ENCODE measurements at places on chromosomes 7 and 10.
A peak's percentile ranks its signal among the peaks of the same experiment; 100 is the strongest.

GRCh38 chr7:130345136-130345535 lies 520 bp downstream of the CPA5 start:
- no peak for DNase-seq

GRCh38 chr10:35300063-35300699 lies 36.1 kb upstream of the CCNY start:
- DNase-seq = peak; percentile 12

DNA sequence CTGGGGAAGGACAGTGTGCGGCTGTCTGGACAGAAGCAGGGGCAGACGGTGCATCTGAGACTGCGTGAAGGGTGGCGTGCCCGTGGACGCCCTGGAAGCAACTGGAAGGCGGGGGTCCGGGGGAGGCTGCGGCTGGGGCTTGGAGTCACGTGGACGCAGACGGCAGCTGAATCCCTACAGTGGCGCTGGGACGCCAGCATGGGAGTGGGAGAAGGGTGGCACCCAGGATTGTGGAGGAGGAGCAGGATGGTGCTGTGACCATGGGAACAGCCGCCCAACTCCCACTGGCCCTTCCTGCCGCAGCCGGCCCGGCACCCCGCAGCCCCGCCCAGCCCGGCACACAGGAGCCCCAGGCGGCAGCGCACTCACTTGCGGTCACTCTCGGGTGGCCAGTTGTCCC lies 9.7 kb downstream of the INTS1 start:
- DNase-seq = no peak

- no peak for DNase-seq
Measured at GRCh38 chr7:29300649-29301048, 106.1 kb downstream of the CHN2 start.

GRCh38 chr7:28890137-28890536 lies 68.0 kb downstream of the TRIL start:
- no peak for DNase-seq

DNA sequence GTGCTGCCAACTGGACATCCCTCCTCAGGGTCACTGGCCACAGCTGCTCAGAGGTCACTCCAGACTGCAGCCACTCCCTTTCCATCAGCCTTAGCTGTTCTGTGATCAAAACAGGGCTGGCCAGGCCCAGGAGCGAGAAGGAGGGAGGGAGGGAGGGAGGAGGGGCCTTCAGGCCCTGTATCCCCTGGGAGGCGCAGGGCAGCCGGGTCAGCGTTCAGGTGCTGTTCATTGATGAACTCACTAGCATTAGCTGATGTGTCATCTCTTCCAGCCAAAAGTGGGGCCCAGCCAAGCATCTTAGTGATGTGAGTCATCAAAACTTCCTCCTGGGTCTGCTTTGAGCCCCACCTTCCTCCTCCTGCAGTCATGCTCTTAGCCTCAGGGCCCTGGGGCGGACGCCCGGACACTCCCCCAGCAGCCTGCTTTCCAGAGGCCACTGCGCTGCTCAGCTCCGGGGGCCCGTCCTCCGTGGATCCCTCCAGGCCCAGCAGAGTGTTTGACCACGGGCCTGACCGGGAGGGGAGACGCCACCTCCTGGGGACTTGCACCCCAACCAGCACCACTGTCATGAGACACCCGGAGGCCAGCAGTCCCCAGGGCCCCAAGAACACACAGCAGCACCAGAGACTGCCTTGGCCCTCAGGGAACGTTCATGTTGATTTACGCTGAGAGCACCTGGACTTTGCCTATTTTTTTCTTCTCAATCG lies 149.2 kb downstream of the PRKAG2 start:
- DNase-seq = peak; percentile 5

DNA sequence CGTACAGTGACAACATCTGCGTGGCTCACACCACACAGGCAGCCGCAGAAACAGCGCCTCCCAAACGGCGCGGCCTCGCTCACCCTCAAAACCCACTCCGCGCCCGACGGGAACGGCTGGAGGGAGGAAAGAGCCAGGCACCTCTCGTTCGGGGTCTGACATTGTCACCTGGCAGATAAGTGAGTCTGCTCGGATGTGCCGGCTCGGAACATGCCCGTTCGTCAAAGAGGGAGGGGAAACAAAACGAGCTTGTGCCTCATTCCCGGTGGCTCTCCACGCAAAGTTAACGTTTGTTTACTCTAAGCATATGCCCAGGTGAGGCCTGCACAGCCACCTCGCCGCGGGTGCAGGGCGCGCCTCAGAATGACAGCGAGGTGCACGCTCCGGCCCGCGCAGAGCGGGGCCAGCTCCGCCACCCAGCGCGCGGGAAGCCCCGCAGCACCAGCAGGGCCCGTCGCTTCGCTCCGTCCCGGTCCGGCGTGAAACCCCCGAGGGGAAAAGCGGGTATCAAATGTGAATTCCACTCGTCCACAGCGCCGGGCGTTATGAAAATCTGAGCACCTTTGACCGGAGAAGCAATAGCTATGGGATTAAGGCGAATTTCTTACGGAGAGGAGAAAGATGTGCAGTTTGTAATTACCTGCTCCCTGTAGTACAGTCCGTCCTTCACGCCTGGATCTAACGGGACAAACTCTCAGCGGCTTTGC lies 13.1 kb downstream of the CNPY1 start:
- no peak for DNase-seq

DNA sequence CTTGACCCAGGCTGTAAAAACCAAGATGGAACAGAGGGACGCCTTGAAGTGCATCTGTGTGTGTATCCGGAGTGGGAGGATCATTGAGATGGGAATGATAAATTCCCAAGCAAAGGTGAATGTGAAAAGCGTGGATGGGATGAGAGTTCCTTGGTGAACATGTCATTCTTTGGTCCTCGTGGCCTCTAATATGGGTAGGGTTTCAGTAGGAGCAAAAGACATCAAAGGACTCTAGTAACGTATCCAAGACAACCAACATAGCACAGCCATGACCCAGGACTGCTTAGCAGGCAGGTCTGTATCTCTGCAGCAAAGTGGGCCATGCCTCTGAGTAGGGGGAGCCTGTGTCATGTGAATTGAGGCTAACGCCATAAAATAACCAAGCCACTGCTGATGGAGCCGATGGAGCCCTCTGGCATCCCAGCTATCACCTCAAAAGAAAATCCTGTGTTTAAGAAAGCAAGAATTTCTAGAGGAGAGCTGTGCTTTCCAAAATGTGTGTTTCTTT lies 98.6 kb downstream of the CCDC3 start:
- no peak for DNase-seq

GRCh38 chr10:22648547-22648961 lies 65.8 kb downstream of the PIP4K2A start:
- DNase-seq = no peak

GRCh38 chr7:150992051-150992640 lies 1.3 kb downstream of the NOS3 start:
- DNase-seq = no peak

DNA sequence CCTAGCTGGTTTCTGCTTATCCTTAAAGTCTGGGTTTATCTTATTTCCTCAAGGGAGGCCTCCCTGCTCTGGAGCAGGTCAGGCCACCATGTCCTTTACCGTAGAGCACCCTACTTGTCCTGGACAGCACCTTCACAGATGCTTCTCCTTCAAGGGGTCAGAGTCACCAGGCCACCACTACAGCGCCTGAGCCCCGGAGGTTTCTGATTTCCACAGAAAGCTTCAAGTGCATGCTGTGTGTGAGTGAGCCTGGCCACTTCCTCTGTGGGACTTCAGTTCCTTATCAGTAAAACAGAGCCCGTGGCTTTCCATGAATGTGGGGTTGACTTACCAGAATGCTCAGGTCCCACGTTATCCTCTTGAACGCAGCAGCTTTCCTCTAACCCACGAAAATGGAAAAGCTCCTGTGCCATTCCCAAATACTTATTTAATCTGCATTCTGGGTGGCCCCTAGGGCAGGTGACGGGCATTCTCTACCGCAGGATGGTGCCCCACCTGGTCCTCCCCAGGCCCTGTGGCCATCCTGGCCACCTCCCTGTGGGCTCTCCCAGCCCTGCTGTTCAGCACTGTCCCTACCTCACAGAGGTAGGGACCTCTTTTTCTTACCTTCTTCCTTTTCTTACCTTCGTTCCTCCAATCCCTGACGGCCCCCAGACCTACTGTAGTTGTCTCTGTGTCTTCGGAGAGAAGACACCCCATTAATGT lies 1.4 kb upstream of the DOCK1 start:
- no peak for DNase-seq

DNA sequence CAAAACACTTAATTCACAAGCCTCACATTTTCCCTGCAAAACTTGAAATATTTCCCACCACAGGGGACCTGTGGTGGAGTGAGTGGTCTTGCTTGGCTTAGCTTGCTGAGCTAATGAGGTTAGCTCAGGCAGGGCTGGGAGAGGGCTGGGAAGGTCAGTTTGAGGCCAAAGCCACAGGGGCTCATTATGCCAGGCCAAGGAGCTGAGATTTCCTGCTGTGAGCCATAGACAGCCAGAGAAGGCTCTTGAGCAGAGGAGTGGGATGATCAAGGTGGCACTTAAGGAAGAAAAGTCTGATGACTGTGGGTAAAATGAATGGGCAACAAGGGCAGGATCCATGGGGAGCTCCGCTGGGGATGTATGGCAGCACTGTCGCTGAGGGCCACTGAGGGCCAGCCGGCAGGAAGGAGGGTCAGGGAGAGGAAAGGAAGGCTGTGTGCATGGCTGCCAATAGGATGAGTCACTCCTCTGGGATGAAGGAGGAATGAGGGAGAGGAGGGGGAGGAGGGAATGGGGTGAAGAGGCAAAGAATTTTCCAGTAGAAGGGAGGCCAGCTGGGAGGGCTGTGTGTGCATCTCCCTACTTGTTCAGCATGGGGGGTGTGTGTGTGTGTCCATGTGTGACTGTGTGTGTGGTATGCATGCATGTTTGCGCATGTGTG lies 18.7 kb upstream of the ZNF488 start:
- DNase-seq = no peak

GRCh38 chr7:16609842-16610450 lies 35.6 kb downstream of the ANKMY2 start:
- DNase-seq = no peak

GRCh38 chr10:17783751-17784150 lies 25.4 kb upstream of the MRC1 start:
- DNase-seq = no peak

All from CD4-positive, alpha-beta T cell treated with Interferon alpha-2 for 1 hour (primary cell).